CD4-positive, alpha-beta T cell treated with Interleukin-12 subunit alpha and Interleukin-12 subunit beta, for 1 hour (primary cell): ENCODE measurements at places on chromosomes 12 and 14.

- no peak for DNase-seq
These were observed 98.6 kb downstream of the VRK1 start for GRCh38 chr14:96895658-96896271.

GRCh38 chr12:108548954-108549521 is 11.9 kb downstream of the SART3 start:
- no peak for DNase-seq

DNA sequence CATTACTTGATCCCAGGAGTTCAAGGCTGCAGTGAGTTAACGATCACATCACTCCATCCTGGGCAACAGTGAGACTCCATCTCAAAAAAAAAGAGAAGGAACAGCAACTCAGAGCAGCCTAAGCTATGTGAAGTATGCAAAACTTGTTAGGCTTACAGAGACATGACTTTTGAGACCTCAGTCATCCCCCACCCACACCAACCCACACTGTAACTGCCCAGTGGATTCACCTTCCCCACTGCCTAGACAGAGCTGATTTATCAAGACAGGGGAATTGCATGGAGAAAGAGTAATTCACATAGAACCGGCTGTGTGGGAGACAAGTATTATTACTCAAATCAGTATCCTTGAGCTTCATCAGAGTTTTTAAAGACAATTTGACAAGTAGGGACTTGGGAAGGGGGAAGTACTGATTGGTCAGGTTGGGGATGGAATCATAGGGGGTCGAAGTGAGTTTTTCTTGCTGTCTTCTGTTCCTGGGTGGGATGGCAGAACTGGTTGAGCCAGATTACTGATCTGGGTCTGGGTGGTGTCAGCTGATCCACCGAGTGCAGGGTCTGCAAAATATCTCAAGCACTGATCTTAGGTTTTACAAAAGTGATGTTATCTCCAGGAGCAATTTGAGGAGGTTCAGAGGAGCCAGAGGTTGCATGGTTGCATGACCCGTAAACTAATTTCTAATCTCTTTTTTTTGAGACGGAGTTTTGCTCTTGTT is 6.2 kb upstream of the WDR89 start:
- DNase-seq = no peak

DNA sequence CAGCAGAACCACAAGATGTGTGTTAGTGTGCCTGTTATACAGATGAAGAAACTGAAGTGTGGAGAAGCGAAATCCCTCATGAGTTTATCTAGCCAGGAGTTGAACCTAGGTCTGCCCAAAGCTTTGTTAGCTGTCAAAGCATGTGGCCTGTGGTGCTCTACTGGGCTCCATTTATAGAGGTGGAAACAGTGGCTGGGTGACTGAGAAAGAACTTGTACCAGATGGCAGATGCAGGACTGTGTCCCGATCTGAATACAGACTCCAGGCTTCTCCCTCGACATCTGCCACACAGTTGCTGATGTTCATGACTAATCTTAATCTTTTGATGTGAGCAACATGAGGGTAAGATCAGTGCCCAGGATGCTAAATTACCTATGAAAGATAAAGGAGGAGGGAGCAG is 89.1 kb downstream of the C12orf75 start:
- DNase-seq = no peak

DNA sequence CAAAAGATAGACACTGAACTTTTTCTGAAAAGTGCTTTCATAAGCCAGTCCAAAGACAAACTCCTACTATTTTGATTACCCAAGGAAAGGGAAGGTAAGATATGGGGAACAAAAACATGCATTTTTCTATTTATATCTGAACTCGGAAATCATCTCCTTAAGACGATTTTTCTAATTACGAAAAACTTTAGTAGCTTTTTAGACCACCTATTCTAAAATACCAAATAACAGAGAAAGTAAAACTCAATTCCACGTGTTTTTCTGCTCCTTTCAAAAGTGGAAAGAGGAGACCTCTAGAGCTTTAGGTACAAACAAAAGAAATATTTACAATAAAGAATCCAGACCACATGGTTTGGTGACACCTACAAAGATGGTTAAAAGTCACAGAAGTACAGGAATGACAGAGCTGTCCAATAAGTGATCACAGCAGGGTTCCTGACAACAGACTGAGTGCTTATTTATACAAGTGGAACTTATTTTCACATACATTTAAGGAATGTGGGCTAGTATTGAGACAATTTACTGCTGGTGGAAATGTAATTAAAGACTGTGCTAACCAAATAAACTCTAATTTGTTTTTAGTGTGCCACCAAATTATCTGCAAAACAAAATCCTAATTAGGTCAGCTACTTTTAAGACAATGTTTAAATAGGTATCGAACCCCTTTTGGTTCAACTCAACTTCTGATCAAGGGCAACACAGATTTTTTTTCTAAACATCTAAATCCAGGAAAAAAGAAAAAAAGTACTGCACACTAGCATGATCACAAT is 2.4 kb downstream of the LRIG3 start:
- DNase-seq = no peak
